ENCODE measurements at places on chromosomes 11 and 22. TPM values are rescaled to one million over a fixed set of nuclear protein-coding genes. Genes with fewer than 3 reads are reported as not detected.

Gene A4GALT
- polyA plus RNA-seq, result 16.2 TPM

Gene SYNGR1
- polyA plus RNA-seq, result 20.9 TPM

Gene NPAS4
- 0.12 TPM for polyA plus RNA-seq

- no peak for DNase-seq
These were observed 9.7 kb upstream of the ANKK1 start for GRCh38 chr11:113377681-113378412.

GRCh38 chr11:105789579-105790420, 179.9 kb downstream of the GRIA4 start:
- DNase-seq, result no peak

GRCh38 chr11:496834-497564, 10.0 kb downstream of the RNH1 start:
- no peak for DNase-seq
